ENCODE measurements at places on chromosomes 6 and 20. TPM values are rescaled to one million over a fixed set of nuclear protein-coding genes. Genes with fewer than 3 reads are reported as not detected.

The TXLNB gene
- total RNA-seq, result not detected

The GABRR1 gene
- total RNA-seq, result not detected

The SIRPA gene
- total RNA-seq, result 56.9 TPM

The DEFB125 gene
- total RNA-seq, result not detected

The POU5F1 gene
- 11.3 TPM for total RNA-seq

The CLPSL2 gene
- not detected for total RNA-seq

The MMP24 gene
- 46.4 TPM for total RNA-seq

DNA sequence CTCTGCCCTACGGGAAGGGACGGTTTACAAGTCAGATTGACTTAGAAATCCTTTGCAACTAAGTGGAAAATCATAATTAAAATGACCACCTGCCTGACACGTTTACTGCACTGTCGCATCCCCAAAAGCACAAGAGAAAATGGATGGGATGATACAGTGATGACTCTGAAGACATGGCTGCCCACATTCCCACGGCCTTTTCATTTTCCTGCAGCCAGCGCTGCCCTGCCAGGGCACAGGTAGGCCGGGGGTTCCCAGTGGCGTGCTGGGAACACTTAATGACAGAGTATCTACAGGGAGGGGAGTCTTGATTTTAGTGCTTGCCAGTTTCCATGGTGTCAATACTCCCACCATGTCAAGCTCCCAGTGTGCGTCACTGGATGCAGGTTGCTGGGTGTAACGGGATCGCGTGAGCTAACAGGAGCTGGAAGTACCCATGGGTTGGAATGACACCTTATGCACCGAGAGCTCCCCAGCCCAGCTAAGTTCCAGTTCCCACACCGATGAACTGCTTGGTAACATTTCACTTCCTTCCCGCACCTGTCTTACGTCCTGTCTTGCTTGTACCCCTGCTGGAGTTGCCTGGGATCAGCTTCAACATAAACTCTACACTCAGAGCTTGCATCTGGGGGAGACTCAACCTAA is 129.0 kb downstream of the ANKRD60 start:
- DNase-seq, result no peak

DNA sequence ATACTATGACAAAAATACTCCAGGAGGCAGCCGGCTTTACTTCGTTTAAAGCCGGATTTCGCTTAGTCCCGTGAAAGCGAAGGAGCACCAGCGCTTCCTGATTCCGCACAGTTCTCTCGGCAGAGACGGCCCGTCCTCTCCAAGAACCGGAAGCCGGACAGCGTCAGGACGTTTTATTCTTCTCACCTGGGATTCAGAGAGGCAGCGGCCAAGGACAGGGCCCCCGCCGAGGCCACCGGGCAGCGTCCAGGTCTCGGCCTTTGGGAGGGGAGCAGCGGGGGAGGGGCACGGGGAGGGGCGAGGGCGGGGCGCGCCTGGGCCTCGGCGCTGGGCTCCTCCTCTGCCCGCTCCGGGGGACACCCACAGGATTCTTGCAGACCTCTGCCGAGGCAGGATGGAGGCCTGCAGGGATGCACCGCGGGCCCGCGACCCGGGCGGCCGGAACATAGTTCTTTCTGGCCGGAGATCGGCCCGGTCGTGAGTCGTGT is 2.8 kb upstream of the DIDO1 start:
- DNase-seq, result no peak

- peak; percentile 18 for DNase-seq
Observed at GRCh38 chr6:34696189-34696738, 303 bp downstream of the ILRUN start.

DNA sequence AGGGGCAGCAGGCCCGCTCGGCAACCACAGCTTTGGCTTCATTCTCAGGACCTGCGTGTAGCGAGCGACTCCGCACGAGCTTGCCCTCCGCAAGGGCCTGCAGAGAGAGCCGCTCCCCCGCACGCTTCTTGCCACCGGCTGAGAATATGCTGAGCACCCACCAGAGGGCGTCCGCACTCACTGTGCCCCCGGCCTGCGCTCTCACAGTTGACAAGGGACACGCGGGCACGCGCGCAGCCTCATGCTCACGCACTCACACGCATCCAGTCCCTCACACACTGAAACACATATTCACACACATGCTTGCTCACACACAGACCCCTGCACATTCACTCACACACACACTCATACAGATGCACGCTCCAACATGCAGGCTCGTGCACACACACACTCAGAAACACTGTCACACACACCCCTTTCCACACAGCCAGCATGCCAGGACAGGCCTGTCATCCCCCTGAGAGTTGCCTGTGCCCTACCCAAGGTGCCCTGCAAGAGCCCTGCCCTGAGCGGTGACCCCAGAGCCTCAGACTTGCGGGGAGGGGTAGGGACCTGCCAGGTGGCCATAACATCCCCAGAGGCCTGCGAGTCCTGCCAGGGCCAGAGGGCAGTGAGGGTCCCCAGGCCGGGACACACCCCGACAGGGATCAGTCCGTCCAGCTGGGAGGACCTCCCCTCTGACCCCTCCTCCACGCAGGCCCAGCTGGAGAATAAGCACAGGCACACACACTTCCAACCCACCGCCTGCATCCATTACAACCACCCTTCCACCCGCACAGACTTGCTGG is 174.1 kb downstream of the BMP7 start:
- no peak for DNase-seq

DNA sequence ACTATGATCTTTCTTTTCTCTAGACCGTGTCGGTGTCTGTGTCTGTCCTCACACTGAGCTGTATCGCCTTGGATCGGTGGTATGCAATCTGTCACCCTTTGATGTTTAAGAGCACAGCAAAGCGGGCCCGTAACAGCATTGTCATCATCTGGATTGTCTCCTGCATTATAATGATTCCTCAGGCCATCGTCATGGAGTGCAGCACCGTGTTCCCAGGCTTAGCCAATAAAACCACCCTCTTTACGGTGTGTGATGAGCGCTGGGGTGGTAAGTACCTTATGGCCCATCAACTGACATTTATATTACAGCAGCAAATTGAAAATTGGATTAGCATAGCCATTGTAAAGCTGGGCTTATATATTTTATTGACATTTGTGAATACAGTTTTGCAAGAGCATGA is 72.2 kb upstream of the GFRAL start:
- DNase-seq, result no peak

GRCh38 chr6:157956171-157956730 is 25.4 kb upstream of the SYNJ2 start:
- DNase-seq, result no peak

- DNase-seq, result no peak
Observed at GRCh38 chr6:83868639-83869038, 9.2 kb downstream of the CYB5R4 start.

DNA sequence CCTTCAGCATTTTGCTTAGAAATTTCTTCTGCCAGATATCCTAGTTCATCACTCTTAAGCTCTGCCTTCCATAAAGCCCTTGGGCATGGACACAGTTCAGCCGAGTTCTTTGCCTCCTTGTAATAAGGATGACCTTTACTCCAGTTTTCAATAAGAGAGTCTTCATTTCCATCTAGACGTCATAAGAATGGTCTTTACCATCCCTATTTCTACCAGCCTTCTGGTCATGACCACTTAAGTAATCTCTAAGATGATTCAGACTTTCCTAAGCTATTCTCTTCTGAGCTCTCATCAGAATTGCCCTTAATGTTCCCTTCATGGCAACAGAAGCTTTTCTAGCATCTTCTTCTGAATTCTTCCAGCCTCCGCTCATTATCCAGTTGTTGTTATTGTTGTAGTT is 126.1 kb downstream of the TFAP2C start:
- no peak for DNase-seq

GRCh38 chr20:13784271-13784892 is 337 bp downstream of the ESF1 start:
- no peak for DNase-seq
